ENCODE measurements at places on chromosomes 2 and 18. TPM values are rescaled to one million over a fixed set of nuclear protein-coding genes. Genes with fewer than 3 reads are reported as not detected.

ST8SIA5 gene
- not detected for total RNA-seq

SLC5A7 gene
- total RNA-seq, result not detected

VWA3B gene
- 0.09 TPM for total RNA-seq

CABYR gene
- 4.5 TPM for total RNA-seq

LYPD6 gene
- total RNA-seq, result 7.8 TPM

HSBP1L1 gene
- total RNA-seq, result 5.0 TPM

CRIM1 gene
- 361 TPM for total RNA-seq

SULT1C4 gene
- total RNA-seq, result 0.30 TPM

D2HGDH gene
- 20.5 TPM for total RNA-seq

ANKRD30B gene
- total RNA-seq, result not detected

TNFRSF11A gene
- under 0.01 TPM for total RNA-seq

CCDC68 gene
- total RNA-seq, result 5.0 TPM

TLX2 gene
- total RNA-seq, result not detected

ATP8B1 gene
- 9.5 TPM for total RNA-seq

REG1A gene
- not detected for total RNA-seq

SERPINB11 gene
- not detected for total RNA-seq

SCYGR4 gene
- not detected for total RNA-seq

UGT1A4 gene
- not detected for total RNA-seq

All from smooth muscle cell of the umbilical artery (primary cell).